ENCODE measurements at places on chromosomes 4 and X. TPM values are rescaled to one million over a fixed set of nuclear protein-coding genes. Genes with fewer than 3 reads are reported as not detected.

P2RY4 gene
- total RNA-seq = not detected

GNRHR gene
- not detected for total RNA-seq

NEUROG2 gene
- total RNA-seq = not detected

UCHL1 gene
- total RNA-seq = 3,041 TPM

DNA sequence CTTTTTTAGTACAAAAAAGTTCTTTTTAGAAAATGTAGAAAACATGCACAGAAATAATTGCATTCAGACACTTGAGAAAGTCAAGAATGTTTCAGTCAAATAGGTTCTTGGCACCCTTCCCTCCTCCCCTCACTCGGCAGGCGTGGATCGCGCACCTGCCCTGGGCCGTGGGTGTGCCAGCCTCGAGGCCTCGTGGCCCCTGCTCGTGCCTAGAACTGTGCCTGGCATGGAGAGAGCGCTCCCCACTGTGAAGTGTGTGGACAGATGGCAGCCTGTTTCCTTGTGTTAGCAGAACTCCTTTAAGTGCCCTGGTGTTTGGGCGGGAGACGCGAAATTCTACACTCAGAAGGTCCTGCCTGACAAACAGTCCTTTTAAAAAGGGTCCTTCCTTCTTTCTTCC, 14.7 kb downstream of the RGS12 start:
- DNase-seq = no peak

DNA sequence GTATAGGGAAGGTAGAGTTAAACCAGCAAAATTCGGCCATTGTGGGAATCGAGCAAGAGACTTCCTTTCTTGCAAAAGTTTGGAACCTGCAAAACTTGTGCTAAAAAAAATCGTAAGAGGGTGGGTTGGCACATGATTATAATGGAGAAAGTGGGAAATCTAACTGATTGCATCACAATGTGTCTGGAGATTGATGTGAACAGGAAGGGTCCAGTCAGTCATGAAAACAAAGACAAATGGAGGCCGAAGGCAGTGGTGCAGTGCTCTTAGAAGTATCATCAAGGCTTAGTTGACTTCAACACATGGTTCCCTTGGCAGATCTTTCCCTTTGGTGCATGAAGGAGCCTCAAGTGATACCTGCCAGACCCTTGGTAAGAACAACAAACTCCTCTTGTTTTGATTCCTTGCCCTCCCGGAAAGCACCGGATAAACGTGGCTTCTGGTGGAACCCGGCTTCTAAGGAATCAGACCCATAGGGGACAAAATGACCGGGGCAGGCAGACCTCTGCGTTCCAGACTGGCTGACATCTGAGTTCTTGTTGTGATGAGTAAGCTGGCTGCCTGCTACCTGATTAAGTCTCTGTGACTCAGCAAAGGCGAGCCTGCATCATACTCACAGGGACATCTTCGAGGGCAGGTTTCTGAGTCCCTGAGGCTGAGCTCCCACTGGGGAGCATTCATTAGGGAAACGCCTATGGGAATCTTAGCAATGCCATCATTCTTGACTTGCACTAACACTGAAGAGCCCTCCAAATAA, 87.7 kb upstream of the MAP3K15 start:
- peak; percentile 11 for DNase-seq

DNA sequence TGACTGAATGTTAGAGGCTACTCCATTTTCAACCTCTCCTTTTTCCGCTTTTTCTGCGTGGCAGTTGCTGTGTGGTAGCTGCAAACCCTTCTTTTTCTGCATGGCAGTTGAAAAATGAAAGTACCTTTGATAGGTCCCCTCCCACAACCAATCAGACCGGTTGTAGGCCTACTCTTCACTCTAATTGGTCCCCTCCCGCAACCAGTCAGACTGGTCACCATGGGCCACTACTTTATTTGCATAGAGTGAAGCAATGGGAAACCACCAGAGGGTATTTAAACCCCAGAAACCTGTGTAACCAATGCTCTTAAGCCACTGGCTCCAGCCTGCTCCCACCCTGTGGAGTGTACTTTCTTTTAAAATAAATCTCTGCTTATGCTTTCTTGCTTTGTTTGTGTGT, 877.8 kb downstream of the FAM133A start:
- DNase-seq = peak; percentile 4

All from NCI-H460 (cell line).